Hematopoietic multipotent progenitor cell (in vitro differentiated cells): ENCODE measurements at places on chromosomes 16 and 17.
A peak's percentile ranks its signal among the peaks of the same experiment; 100 is the strongest.

DNA sequence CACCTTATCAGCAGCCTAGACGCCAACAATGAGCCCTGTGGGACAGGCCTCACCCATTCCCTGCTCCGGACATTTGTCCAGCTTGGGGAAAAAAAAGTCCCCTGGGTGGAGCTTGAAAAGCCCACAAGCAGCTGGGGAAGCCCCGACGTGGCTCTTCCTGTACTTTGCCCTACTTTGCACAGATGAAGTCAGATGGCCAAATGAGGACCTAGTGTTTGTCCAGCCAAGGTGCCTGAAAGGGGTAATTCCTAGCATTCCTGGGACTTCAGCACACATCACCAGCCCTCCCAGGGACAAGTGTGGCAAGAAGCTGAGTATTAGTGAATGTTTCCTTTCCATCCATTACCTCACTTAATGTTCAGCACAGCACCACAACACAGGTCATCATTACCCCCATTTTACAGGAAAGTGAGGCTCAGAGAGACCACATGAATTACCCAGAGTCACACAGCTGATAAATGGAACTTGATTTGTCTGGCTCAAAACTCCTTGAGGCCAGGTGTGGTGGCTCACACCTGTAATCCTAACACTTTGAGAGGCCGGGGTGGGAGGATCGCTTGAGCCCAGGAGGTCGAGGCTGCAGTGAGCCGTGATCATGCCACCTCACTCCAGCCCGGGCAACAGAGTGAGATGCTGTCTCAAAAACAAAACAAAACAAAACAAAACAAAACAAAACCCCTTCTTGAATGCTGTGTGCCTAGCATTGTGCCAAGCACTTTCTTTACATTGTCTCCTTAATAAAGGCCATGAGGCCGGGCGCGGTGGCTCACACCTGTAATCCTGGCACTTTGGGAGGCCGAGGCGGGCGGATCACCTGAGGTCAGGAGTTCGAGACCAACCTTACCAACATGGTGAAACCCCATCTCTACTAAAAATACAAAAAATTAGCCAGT is 19.9 kb upstream of the PLLP start:
- no peak for DNase-seq

GRCh38 chr16:31513126-31513525 is 4.9 kb upstream of the RUSF1 start:
- no peak for DNase-seq

- DNase-seq: no peak
These were observed 9.0 kb upstream of the ZNF689 start for GRCh38 chr16:30619202-30619601.

- DNase-seq: no peak
These were observed 5.1 kb upstream of the ADCY7 start for GRCh38 chr16:50261160-50261706.

DNA sequence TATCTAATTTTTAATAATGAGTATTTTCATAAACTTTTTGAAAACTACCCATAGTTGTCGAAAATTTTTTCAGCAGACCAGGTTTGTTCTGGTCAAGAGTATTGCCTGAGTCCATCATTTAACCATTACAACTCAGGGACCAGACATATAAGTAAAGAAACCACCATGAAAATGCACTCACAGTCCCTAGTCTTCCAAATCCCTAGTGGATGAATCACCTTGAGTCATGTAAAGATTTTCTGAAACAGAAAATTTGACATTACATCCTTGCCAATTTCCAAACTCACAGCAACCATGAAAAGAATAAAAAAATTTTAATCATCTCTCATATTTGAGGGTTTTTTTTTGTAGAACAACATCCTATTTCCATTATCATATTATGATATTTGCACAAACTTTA is 1337.5 kb upstream of the CDH8 start:
- no peak for DNase-seq

- DNase-seq: no peak
These were observed 36.6 kb upstream of the EMP2 start for GRCh38 chr16:10616756-10617640.

- DNase-seq: peak; percentile 62
These were observed 21.6 kb downstream of the POLR3E start for GRCh38 chr16:22318690-22319358.

- DNase-seq: no peak
These were observed 83.4 kb upstream of the GSE1 start for GRCh38 chr16:85529489-85530369.

- DNase-seq: peak; percentile 21
These were observed 942 bp downstream of the LDAF1 start for GRCh38 chr16:21159281-21159951.

DNA sequence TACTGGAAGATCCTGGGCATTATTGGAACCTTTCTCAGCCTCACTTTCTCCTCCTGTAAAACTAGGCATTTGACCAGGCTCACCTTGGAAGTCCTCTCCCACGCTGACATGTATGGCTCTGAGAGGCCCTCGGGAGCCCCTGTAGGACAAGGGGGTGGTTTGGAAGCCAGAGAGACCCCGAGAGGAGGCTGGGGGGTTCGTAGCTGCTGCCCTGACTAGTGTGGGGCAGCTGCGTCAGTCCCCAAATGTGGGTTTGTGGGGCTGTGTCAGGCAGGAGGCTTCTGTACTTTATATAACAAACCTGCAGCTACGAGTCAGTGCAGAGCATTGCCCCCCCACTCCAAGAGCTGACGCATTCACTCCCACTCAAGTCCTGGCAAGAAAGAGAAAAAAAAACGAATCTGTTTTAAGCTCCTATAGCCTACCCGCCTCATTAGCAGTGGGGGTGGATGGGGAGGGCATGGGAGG is 1.8 kb downstream of the CX3CL1 start:
- DNase-seq: no peak

GRCh38 chr16:65658349-65658748 is 536.5 kb upstream of the CDH11 start:
- DNase-seq: no peak

DNA sequence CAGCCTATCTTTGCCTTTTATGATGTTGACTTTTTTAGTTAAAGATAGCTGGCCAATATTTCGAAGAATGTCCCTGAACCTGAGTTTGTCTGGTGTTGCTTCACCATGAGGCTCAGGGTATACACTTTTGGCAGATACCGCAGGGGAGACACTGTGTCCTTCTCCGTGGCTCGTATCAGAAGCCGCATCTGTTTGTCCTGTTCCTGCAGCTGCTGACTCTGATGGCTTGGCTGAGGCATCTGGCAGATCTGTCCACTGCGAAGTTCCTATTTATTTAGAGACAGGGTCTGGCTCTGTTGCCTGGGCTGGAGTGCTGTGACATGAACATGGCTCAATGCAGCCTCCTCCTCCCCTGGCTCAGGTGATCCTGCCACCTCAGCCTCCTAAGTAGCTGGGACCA is 93.5 kb downstream of the CRISPLD2 start:
- DNase-seq: peak; percentile 93

- no peak for DNase-seq
These were observed 30.1 kb downstream of the HIC1 start for GRCh38 chr17:2084766-2085647.

DNA sequence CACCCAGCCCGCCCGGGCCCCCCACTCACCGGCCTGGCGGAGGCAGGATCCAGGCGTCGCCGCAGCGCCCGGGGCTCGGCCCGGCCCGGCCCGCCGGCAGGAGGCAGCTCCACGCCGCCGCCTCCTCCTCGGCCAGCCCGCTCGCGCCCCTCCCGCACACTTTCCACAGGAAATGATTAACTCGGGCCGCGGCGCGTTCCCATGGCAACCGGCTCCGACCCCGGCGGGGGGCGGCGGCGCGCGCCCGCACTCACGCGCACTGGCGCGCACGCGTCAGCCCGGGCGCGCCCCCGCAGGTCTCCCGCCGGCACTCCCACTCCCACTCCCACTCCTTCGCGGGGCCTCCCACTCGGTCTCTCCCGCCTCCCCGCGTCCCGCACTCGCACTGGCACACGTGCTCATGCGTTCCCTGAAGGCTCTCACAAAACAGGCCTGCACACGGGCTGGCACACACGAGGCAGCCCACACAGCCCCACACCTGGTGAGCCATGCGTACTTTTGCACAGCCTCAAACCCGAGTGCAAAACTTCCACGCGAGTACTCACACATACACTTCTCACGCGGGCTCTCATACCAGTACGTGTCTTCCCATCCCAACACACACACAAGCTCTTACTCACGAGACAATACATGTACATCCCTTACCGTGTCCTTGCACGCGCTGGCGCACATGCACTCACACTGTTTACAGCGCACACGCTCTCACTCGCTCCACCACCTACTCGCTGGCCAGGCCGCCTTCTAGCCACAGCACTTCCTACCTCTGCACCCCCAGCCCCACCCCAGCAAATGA is at the start of gene KIFC3:
Gene KIFC3 (minus strand): TSS at position 151 of the 793 bp plus-strand sequence. CDS start 4,248 bp downstream, outside the sequence.
- DNase-seq: no peak

DNA sequence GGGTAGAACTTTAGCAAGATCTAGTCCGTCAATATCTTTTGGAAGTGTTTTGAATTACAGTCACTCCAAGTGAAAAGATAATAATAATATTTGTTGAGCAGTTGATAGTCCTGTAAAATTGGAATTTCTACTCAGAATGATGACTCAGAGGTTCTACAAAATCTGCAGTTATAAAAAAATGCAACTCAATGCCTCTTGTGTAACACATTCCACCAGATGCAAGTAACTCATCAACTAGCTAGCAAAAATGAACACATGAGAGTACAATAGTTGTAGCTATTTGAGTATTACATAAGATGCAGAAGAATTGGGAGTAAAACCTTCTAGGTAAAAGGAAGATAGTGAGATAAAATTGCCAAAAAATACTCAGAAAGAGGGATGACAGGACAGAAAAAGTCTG is 177.2 kb downstream of the CDH8 start:
- DNase-seq: no peak

GRCh38 chr17:17466511-17466910 is 10.3 kb upstream of the MED9 start:
- no peak for DNase-seq

GRCh38 chr16:88843256-88843655 is 13.5 kb downstream of the GALNS start:
- DNase-seq: no peak

DNA sequence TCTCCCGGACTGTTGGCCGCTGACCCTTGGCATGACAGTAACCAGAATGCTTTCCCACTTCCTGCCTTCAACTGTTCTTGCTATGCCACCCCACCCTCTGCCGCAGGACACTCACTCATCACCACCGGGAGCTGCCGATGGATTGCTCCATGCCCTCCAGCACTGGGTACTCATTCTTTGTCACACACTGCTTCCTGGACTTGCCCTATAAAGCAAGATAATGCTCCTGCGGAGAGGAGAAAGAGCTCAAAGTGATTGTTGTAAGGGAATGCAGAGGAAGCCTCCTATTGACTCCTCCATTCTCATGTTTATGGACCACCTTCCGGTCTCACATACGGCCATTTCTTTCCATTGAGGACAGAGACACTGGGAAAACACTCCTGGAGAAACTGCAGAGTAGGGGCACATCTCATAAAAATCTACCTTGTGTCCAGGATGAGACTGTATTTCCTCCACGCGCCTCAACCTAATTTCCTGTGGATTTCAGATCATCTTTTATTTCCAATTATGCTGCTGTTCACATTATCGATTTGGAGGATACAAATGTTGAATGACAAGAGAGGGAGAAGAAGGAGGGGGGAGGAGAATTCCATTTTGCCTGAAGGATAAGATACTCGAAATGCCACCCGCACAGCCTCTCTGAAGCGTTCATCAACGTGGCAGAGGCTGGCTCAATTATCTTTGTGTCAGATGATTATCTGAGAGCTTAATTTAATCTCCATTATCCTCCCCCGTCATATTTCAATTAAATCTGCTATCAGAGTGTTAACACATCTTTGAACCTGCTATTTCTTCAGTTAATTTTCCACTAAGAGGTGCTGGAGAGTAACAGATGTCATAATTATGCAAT is 486.1 kb upstream of the SALL1 start:
- DNase-seq: no peak

GRCh38 chr17:4163951-4164350 is 21.0 kb downstream of the CYB5D2 start:
- no peak for DNase-seq

- peak; percentile 18 for DNase-seq
These were observed 26.2 kb upstream of the OSGIN1 start for GRCh38 chr16:83926726-83927397.

DNA sequence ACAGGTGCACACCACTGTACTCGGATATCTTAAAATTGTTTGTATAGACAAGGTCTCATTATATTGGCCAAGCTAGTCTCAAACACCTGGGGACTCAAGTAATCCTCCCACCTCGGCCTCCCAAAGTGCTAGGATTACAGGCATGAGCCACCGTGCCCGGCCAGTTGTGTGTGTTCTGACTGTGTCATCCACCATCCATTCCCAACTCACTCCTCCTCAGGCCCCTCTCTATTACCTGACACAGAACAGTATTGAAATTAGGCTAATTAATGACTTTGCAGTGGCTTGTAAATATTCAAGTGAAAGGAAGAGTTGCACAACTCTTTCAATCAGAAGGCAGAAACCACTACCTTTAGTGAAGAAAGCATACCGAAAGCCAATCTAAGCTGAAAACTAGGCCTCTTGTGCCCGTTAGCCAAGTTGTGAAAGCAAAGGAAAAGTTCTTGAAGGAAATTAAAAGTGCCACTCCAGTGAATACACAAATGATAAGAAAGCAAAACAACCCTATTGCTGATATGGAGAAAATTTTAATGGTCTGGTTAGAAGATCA is 28.7 kb downstream of the GOSR1 start:
- no peak for DNase-seq

DNA sequence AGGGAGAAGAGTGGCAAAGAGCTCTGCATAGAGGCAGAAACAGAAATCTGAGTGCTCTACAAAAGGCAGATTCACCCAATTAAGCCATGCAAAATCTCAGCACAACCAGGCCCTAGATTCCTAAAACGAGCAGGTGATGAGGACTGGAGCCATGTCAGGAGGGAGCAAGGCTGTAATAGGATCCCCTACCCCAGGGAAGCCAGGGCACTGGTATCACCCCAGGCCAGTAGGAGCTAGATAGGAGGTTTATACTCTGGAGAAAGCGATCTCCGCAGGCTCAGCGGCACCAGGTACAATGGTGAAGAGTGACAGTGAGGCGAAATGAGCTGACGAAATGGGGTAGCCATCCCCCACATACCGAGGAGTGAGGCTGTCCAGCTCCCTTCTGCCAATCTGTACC is 171.5 kb downstream of the PARN start:
- DNase-seq: no peak

GRCh38 chr17:77420804-77421629 is 280.2 kb downstream of the SEC14L1 start:
- no peak for DNase-seq

- DNase-seq: peak; percentile 22
These were observed 2.2 kb downstream of the IRX3 start for GRCh38 chr16:54284319-54284930.

- no peak for DNase-seq
These were observed 11.5 kb upstream of the TPPP3 start for GRCh38 chr16:67404740-67405226.

DNA sequence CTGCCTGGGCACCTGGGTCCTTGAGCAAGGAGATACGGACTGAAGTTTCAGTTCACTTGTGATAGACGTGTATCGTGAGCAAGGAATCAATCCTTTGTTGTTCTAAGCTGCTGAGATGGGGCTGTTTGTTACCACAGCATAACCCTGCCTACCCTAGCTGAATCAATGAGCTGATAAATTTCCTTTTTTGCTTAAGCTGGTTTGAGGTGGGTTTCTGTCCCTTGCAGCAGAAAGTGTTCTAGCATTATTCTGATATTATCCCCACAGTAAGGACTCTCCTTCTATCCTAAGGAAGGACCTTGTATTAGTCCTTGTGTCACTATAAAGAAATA is 51.5 kb downstream of the IL21R start:
- DNase-seq: no peak
